ENCODE measurements at places on chromosomes 13 and 19.
A peak's percentile ranks its signal among the peaks of the same experiment; 100 is the strongest.

DNA sequence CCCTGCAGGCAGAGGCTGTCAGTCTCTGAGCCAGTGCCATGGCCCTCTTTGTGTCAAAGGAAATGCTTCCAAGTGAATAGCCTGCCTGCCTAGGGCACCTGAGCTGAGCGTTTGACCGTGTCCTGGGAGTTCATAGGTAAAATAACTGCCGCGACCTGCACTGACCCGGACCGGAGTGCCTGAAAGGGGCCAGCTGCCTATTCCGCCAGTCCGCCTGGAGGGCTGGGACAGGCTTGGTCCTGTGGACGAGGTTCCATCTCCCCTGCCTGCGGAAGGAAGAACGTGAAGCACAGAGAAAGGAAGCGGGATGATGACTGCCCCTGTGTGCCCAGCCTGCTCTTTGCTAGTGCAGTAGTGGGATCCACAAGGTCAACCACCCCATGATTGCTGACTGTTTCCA is 17.5 kb upstream of the ZNF492 start:
- DNase-seq = no peak

DNA sequence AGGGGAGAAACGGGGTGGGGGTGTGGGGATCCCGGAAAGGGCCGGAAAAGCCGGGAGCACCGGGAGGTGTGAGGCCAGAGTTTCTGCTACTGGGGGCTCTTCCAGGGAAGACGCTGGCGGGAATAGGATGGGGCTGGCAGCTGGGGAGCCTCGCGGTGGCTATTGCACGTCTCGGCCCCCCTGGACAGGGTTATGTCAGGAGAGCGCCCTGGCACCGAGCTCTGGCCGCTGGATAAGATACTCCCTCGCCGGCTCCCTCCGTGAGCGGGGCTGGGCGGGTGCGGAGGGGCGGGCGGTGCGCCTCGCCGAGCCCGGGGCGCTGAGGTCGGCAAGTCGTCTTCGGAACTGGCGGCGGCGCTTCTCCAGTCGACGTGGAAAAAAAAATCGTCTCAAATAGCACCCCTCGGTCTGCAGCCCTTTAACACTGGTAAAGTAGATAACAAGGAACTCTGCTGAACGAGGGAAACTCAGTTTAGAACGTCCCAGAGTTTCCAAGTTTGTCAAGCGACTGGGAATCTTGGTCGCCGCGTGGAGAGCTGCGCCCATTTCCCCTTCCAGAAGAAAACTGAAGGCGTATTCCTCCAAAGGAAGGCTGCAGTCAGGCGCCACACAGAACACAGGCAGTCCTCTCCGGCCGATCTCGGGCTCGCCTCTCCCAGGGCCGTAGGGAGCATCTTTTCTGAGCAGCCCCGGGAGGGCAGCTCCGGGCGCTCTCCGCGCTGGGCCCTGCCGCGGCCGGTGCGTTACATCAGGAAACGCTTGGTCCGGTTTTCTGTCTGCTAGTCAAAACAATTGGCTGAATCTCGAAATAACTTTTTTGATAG is 115.1 kb downstream of the KCNRG start:
- DNase-seq = no peak

GRCh38 chr13:67515895-67516294 is 285.8 kb upstream of the PCDH9 start:
- DNase-seq = no peak

GRCh38 chr13:60990032-60990733 is 425.5 kb downstream of the PCDH20 start:
- no peak for DNase-seq

DNA sequence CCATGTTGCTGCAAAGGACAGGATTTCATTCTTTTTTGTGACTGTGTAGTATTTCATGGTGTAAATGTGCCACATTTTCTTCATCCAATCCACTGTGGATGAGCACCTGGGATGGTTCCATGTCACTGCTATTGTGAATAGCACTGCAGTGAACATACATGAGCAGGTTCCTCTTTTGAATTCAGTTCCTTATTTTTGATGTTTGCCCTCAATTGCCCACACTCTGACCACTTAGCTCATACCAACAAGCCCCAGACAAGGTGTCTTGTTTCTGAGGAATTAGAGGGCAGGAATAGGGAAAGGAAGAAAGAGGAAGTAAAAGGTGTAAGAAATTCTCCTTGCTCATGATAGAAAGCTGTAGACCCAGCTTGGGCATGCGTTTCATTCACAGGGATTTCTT is 244.2 kb upstream of the ZNF507 start:
- no peak for DNase-seq

GRCh38 chr13:43760257-43760656 is 26.5 kb downstream of the ENOX1 start:
- DNase-seq = no peak

DNA sequence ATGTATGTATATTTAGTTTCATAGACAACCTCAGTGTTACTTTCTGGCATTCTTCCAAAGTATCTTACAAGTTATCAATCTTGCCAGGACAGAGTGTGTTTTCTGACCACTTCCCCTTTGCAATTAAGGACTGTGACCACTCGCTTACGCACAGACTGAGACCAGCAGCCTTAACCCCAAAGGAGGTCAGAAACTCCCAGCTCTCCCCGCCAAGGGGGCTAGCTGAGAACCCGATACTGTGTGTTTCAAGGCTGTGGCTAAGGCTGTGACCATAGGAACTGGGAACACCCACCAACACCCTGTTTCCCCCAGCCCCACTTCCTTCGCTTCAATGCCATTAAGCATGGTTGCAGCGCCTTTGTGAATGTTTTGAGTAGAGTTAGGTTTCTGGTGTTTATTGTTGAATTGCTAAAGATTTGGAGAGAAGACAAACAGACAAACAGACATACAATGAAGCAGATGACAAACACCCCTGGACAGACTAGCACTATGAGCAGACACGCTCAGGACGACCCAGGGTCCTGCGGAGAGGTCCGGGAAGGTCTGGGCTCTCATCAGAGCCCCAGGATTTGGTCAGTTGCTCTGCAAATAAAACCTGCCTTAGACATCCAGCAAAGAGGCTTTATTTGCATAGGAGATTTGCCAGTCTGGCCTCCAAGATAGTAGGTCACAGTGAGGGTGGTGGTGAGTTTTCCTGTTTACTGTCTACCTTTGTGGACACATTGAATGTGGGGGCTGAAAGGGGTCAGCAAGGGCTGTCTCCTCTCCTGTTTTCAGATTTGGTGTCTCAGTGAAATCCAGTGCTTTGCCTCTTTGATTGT is 25.0 kb upstream of the TNFSF11 start:
- DNase-seq = peak; percentile 17

DNA sequence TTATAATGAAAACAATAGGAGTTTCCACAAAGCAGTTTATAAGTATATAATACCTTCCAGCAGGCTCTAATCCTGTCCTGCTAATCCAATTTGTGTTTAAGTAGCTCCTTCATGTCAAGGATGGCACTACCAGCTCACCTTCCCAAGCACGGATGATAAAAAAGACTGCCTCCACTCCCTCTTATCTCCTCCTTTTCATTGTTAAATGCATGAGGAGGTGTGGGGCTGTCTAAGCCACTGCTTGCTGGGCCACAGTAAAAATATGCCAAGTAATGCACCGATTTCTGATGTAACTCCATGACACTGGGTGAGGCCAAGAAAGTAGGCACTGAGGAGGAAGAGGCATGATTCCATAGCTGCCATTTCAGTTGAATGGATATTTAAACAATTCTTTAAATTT is 193.1 kb downstream of the ZIC5 start:
- no peak for DNase-seq

- DNase-seq = peak; percentile 62
Measured at GRCh38 chr13:99657848-99658260, 156.6 kb downstream of the TM9SF2 start.

- no peak for DNase-seq
Measured at GRCh38 chr13:107351305-107351704, 783.4 kb upstream of the ARGLU1 start.

- DNase-seq = peak; percentile 48
Measured at GRCh38 chr19:19997656-19998268, 41.5 kb downstream of the ZNF682 start.

GRCh38 chr13:110697842-110698241 is 8.1 kb downstream of the CARS2 start:
- no peak for DNase-seq

- DNase-seq = no peak
Measured at GRCh38 chr19:8261881-8262280, 46.3 kb downstream of the CD320 start.

DNA sequence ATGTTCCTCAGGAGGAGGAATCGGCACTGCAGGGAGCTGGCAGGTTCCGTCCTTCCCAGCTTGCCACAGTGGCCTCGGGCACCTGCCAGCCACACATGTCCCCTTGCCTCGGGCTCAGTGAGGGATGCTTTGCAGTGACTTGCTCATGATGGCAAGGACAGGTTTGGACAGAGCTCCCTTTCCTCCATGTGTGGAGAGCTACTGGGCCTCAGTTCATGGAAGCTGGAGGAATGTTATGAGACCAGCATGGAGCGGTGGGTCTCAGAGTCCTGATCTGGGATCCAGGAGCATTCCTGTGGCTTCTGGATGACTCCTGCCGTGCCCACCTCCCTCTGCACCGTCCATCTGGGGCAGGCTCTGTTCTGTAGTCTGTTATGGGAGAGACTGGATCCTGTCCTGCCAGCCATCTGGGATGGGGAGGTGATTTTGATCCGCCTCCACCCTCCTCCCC is 59.2 kb downstream of the SIPA1L3 start:
- DNase-seq = no peak

GRCh38 chr13:45678282-45678681 is 23.8 kb upstream of the CBY2 start:
- DNase-seq = no peak

GRCh38 chr19:5677136-5677535 is 3.2 kb downstream of the MICOS13 start:
- no peak for DNase-seq

Data from CD4-positive, alpha-beta T cell (primary cell).